ENCODE measurements at places on chromosomes 11 and 22. TPM values are rescaled to one million over a fixed set of nuclear protein-coding genes. Genes with fewer than 3 reads are reported as not detected.
A peak's percentile ranks its signal among the peaks of the same experiment; 100 is the strongest.

The SAA1 gene
- total RNA-seq, result 0.63 TPM

DNA sequence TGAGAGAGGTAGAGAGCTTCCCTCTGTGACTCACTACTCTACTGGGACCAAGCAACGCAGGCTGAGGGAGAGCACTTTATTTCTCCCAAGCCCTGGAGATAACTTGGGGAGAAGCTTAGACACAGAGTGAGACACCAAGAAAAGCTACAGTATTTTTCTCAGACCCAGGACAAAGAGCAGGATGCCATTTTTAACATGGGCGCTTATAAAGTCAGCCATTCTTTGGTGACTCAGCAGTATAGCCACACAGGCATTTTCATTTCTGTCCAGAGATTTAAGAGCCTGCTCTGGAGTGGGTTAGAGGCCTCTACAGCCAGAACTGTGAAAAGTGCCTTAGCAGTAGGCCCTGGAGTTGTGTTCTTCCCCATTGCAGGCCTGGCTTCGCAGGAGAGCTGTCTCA lies 55.0 kb upstream of the GLYAT start:
- no peak for DNase-seq

- DNase-seq, result no peak
Observed at GRCh38 chr11:78795621-78796261, 221.1 kb upstream of the NARS2 start.

DNA sequence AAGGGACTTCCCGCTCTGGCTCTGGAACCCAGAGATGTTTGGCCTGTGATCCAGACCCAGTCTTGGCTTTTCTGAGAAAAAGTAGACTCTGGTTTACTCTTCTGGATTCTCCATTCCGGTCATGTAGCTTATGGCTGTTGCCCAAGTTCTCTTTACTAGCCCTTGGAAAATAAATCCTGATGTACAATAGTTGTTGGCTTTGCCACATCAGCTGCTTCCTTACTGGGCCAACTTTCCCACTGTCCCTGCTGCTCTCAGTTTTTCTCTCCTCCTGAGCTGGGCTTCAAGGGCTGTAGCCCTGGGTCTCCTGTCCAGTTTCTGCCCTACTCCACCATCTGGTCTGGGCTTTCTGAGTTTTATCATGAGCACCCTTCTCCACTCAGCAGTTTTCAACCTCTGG lies 12.5 kb downstream of the PATZ1 start:
- no peak for DNase-seq

GRCh38 chr11:123103326-123103980 lies 41.5 kb upstream of the HSPA8 start:
- peak; percentile 98 for DNase-seq

The CNTN5 gene
- 0.66 TPM for total RNA-seq

GRCh38 chr11:76159303-76159937 lies 46.9 kb downstream of the WNT11 start:
- no peak for DNase-seq

The TMEM25 gene
- 13.4 TPM for total RNA-seq

The DNAJB7 gene
- not detected for total RNA-seq

The DKK3 gene
- total RNA-seq, result 2.3 TPM

DNA sequence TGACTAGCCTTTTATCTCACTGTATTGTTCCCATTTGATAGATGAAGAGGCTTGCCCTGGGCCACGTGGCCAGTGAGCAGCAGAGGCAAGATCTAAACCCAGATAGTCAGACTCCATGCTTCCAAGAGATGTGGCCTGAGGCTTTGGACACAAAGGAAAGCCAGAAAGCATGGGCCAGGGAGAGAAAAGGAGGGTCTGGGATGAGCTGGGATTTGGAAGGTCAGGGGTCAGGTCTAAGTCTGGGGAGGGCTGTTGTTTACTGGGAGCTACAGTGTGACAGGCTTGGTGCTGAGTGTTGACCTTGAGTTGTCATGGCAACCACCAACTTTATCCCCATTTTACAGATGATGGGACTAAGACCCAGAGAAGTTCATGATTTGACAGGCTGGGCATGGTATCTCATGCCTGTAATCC lies 2.1 kb downstream of the SLC35E4 start:
- DNase-seq, result no peak

- DNase-seq, result no peak
Observed at GRCh38 chr11:36346562-36347383, 50.7 kb downstream of the PRR5L start.

GRCh38 chr22:17091851-17092250 lies 7.1 kb downstream of the IL17RA start:
- DNase-seq, result no peak

DNA sequence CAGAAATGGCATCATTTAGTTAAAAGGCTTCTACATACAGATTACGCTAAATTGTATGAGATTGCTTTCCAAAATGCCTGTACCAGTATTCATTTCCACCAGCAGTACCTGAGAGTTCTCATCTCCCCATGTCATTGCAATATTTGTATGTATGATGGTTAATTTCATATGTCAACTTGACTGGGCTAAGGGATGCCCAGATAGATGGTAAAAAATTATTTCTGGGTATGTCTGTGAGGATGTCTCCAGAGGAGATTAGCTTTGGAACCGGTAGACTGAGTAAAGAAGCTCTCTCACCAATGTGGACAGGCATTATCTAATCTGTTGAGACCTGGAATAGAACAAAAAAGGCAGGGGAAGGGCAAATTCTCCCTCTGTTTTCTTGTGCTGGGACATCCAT lies 6.9 kb downstream of the ADM start:
- no peak for DNase-seq

All from A673 (cell line).